ENCODE measurements at places on chromosomes 16 and 17.
A peak's percentile ranks its signal among the peaks of the same experiment; 100 is the strongest.

DNA sequence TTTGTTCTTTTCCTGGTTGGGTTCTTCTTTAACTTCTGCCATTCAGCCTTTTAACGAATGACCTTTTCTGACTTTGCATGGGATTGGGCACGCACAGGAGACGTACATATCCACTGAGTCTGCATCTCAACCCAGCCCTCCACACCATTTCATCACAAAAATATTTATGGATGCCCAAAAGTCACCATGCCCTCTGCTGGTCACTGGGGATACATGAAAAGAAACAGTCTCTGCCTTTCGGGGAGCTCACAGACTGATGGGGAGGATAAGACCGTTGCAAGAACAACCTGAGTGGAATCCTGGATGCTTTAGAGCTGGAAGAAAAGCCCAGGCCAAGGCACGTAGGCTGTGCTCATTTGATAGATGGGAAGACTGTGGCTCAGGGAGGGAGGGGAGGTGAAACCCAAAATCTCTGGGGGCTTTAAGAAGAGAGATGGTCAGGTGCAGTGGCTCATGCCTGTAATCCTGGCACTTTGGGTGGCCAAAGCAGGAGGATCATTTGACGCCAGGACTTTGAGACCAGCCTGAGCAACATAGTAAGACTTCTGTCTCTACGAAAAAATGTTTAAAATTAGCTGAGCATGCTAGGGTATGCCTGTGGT, 7.9 kb upstream of the MT2A start:
- DNase-seq: peak; percentile 67

- DNase-seq: no peak
Observed at GRCh38 chr16:73347500-73348375, 299.8 kb upstream of the ZFHX3 start.

- DNase-seq: peak; percentile 34
Observed at GRCh38 chr17:41496803-41497484, 7.2 kb upstream of the KRT36 start.

GRCh38 chr17:45311760-45312476, 4.9 kb downstream of the MAP3K14 start:
- DNase-seq: no peak

- DNase-seq: no peak
Observed at GRCh38 chr16:76932541-76933211, 258.3 kb upstream of the MON1B start.

Data from posterior cingulate gyrus (tissue), 11 donors.